T-helper 17 cell (primary cell): ENCODE measurements at places on chromosomes 2 and 18. TPM values are rescaled to one million over a fixed set of nuclear protein-coding genes. Genes with fewer than 3 reads are reported as not detected.

GRCh38 chr2:105909215-105909614, 164.5 kb downstream of the NCK2 start:
- no peak for DNase-seq

DNA sequence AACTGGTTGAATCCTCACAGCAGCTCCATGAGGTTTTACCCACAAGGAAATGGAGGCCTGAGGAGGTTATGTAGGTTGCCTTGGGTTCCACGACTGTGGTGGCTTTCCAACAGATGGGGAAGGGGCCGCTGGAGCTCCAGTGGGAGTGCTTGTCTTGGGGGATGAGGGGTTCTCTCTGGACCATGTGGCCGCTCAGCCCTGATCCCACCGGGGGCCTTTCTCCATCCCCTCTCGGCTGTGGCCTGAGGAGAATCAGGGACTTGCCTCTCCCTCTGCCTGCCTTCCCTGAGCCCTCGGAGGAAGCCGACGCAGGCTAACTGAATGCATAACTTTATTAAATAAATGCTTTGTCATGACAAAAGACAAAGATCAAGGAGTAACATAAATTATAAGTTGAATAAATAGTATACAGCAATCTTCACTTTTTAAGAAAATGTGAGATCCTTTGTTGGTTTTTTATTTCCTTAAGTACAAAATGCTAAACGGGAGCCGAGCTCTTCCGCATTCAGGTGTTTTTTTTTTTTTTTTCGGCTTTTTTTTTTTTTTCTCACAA, 23.5 kb downstream of the IGFBP5 start:
- no peak for DNase-seq

- DNase-seq: no peak
Measured at GRCh38 chr18:24417480-24417879, 9.0 kb upstream of the IMPACT start.

Gene OLA1
- total RNA-seq: 42.3 TPM

GRCh38 chr2:44772669-44773378, 168.7 kb upstream of the SIX3 start:
- DNase-seq: no peak

DNA sequence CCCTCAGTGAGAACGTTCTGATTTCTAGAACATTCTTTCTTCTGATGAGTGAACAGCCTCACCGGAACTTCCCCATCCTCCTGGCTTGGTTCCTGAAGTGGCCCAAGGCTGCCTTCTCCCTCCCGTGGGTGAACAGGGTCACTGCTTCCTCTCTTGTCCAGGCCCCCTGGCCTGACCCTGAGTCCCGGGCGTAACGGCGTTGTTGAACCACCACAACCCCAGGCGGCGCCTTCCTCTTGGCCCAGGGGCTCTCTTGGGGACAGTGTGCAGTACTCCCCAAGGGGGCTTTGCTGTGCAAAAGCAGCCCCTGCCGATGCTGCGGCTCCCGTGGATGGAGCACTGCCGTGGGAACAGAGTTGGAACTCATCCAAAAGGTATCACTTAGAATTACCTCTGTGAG, 147.2 kb downstream of the TSN start:
- DNase-seq: no peak

Gene RRM2
- 0.32 TPM for total RNA-seq

GRCh38 chr18:44968336-44968735, 287.6 kb downstream of the SETBP1 start:
- DNase-seq: no peak

DNA sequence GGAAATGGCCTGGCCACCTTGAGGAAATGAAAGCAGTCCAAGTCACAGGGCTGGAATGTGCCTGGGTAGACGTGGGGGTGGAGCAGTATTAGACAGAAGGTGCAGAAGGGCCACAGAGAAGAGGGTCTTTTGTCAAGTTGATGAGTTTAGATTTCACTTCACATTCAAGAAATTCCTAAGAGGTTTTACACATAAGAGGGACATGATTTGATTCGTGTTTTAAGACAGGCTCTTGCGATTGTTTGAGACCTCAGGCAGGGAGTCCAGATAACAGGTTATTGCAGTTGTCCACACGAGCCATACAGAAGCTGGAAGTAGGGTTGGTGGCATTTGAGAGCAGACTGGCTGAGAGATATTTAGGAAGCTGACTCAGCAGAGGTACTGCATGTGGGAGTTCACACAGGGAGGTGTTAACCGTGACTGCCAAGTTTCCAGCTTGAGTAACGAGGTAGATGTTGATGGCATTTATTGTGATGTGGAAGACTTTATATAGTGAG, 64.6 kb downstream of the NEB start:
- no peak for DNase-seq

GRCh38 chr2:178506101-178506500, 25.8 kb downstream of the PLEKHA3 start:
- no peak for DNase-seq

GRCh38 chr2:24434541-24434940, 56.5 kb upstream of the NCOA1 start:
- no peak for DNase-seq

DNA sequence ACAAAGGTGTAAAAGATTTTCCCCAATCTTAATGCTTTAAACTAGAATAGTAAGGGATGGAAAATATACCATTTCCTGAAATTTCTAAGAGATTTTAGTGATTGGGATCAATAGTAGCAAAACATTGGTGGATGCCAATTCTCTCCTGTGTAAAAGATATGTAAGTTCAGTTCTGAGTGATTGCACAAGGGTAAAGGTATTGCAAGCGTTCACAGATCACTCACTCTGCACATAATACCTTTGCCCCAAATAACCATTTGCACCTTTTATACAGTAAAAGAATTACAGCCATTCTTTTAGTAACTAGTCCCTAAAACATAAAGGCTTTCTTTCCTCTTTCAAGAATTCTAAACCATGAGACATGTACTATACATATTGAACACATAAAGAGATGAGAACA, 13.0 kb upstream of the ZCCHC2 start:
- no peak for DNase-seq

DNA sequence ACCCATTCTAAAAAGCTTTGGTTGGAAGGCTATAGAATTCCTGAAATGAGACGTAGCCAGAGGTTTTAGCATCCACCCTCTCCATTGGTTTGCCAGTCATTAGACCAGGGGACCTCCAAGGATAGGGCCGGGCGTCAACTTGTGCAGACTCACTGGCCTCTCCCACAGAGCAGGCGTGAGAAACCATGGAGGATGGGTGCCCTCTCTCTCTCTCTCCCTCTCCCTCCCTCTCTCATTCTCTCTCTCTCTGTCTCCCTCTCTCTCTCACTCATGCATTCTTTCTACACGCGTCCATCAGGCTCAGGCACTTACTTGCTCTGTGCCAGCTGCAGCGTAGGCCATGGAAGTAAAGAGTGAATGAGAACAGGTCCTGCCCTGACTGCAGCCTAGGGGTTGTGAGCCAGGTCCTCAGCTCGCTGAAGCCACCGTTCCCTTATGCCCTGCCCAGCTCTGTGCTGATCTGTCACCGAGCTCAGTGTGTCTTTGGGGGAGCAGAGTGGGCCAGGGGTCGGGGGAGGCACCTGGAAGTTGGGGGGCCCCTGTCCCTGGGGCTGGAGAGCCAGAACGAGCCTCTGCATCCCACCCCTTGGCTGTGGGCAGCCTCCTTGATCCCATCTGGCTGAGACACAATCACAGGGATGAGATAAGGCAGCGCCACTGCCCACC, 304.4 kb upstream of the HS6ST1 start:
- no peak for DNase-seq

- DNase-seq: no peak
Measured at GRCh38 chr18:69208545-69208944, 192.1 kb upstream of the DOK6 start.

DNA sequence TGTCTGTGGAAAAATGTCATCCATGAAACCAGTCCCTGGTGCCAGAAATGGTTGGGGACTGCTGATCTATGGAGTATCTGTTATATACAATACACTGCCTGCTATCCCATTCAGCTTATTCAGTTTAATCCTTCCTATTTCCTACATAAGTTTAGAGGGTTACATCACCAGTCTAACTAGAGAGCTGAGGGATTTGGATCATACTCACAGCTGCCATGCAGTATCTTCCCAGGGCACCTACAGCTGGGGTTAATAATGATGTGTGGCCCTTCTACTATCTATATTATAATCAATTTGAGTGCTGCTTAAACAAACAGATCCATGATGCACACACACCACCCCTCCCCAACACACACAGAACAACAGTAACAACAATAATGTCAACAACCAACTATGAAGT, 524.0 kb downstream of the LRRTM4 start:
- no peak for DNase-seq

Gene SCN2A
- 0.07 TPM for total RNA-seq

- no peak for DNase-seq
Measured at GRCh38 chr2:152097801-152098495, 896 bp downstream of the CACNB4 start.

GRCh38 chr2:164205347-164205746, 415.9 kb downstream of the GRB14 start:
- DNase-seq: no peak

DNA sequence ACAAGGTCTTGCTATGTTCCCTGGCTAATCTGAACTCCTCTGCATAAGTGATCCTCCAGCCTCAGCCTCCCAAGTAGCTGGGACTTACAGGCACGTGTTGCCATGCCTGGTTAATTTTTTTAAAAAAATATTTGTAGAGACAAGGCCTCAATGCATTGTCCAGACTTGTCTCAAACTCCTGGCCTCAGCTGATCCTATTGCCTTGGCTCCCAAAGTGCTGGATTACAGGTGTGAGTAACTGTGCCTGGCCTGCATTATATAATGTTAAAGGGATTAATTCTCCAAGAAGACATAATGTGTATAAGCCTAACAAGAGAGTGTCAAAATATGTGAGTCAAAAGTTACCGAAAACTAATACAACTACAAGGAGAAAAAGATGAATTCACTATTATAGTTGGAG, 32.2 kb downstream of the BUB1 start:
- DNase-seq: no peak

Gene TXNL1
- 39.3 TPM for total RNA-seq

- no peak for DNase-seq
Measured at GRCh38 chr18:10033016-10033399, 119.2 kb downstream of the VAPA start.

Gene INPP5D
- 184 TPM for total RNA-seq

DNA sequence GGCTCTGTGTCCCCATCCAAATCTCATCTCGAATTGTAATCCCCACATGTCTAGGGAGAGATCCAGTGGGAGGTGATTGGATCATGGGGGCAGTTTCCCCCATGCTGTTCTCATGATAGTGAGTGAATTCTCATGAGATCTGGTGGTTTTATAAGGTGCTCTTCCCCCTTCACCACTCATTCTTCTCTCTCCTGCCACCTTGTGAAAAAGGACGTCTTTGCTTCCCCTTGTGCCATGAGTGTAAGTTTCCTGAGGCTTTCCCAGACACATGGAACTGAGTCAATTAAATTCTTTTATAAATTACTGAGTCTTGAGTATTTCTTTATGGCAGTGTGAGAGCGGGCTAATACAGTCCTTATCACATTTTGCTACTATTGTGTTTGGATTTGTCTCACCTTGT, 177.6 kb upstream of the SLC39A10 start:
- DNase-seq: no peak

DNA sequence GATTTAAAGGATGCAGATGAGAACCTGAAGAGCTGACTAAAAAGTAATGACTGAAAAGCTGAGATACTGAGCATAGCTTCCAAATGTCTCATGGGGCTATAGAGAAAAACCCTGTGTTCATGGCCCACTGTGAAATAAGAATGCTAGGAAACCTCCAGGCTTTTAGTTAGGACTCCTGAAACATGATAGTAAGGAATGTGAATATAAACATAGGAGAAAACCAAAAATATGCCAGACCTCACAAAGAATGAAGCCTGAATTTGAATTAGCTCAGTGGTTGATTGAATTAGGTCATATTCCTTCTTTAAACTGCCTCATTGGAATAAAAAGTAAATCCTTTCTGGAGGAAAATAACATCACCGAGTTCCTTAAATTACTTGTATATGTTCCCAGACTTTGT, 194.5 kb upstream of the NXPH2 start:
- no peak for DNase-seq

DNA sequence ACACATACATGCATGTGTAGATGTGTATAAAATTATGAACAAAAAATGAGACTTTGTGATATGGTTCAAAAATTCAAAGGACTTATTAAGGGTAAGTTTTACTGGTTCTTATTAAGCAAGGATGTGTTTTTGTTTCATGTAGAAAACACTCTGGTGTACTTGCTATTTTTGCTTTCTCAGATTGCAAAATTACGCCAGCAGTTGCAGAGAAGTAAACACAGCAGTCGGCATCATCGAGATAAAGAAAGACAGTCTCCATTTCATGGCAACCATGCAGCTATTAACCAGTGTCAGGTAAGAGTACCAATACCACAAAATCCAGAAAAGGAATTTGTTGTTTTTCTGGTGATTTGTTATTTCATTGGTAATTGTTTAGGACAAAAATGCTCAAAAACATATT, 91.3 kb downstream of the FAM117B start:
- DNase-seq: no peak

Gene TEX44
- not detected for total RNA-seq
